ENCODE measurements at places on chromosomes 7 and 10. TPM values are rescaled to one million over a fixed set of nuclear protein-coding genes. Genes with fewer than 3 reads are reported as not detected.

The TFAM gene
- total RNA-seq = 28.3 TPM

The TDRD1 gene
- total RNA-seq = 0.14 TPM

DNA sequence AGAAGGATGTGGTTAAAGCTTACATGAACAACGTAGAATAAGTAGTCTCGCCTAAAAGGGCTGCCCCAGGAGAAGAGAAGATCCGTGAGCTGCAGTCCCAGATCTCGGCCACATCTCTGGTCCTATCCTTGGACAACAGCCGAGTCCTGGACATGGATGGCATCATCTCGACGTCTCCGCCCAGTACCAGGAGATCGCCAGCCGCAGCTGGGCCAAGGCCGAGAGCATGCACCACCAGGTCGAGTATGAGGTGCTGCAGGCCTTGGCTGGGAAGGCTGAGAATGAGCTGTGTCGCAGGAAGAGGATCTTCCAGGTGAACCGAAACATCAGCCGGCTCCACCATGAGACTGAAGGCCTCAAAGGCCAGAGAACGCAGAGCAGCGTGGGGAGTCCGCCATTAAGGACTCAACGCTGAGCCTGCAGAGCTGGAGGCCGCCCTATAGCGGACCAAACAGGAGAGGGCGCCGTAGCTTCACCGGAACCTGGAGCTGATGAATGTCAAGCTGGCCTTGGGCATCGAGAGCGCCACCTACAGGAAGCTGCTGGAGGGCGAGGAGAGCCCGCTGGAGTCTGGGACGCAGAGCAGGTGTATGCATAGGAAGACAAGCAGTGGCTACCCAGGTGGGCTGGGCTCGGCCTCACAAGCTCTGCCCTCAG lies 22.2 kb downstream of the LIPK start:
- peak; percentile 68 for DNase-seq

DNA sequence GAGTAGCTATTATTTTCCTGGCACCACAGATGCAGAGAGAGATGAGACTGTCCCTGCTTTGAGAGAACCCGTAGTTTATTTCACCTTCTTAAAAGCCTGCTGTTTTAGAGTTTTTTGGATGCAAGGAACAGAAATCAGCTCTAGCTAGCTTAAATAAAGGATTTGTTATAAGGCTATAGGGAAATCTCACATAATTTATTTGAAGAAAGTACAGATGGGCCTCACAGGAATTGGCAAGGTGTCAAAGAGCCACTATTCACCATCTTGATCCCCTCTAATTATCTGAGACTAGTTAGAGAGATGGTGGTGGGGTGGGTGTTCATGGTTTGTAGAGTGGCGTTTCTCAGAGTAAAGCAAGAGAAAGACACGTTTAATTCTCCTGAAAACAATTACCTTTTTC lies 7.3 kb downstream of the KMT2E start:
- no peak for DNase-seq

GRCh38 chr10:88390041-88390440 lies 193.1 kb downstream of the RNLS start:
- DNase-seq = no peak

The STEAP1B gene
- total RNA-seq = 2.5 TPM

DNA sequence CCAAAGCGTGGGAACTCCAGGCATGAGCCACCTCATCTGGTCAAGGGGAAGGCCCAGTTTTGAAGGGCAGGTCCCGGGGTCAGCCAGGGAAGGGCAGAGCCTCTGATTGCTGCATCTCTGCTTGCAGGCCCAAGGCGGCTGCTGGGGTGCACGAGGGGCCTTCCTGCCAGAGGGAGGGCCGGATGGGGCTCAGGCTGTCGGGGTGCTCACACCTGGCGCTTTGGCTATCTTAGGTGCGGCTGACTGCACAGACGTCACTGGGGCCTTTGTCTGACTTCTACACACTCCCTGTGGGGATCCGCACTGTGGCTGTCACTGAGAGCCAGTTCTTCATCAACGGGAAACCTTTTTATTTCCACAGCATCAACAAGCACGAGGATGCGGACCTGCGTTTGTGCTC lies 68.7 kb downstream of the ZNF727 start:
- DNase-seq = no peak

DNA sequence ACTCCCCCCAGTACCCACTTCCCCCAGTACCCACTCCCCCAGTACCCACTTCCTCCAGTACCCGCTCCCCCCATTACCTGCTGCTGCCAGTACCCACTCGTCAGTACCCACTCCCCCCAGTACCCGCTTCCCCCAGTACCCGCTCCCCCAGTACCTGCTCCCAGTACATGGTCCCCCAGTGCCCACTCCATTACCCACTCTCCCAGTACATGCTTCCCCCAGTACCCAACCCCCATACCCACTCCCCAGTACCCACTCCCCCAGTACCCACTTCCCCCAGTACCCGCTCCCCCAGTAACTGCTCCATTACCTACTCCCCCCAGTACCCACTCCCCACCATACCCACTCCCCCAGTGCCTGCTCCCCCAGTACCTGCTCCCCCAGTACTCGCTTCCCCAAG lies 550.6 kb downstream of the DNAJB6 start:
- DNase-seq = no peak

DNA sequence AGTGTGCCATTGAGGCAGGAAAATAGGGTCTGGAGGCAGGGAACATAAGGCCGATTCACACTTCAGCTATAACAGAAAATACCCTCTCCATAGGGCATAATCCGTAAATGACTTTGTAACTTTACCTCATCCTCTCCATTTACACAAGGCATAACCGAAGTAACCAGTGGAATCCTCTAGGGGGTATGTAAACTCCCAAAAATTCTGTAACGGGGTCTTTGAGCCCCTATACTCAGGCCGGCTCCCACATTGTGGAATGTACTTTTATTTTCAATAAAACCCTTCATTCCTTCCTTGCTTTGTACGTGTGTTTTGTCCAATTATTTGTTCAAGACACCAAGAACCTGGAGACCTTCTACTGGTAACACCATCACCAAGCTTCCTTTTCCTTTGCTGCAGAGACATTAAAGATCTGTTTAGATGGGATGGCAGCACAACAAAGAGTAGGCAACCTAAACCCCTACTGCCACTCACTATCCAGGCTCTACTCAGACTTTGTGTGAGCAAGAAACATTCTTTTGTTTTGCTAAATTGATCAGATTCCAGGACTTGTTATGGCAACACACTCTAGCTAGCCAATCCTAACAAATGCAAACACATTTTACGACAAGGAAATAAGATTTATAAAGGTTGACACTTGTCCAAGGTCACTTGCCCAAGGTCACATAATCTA lies 99.3 kb downstream of the DGKI start:
- no peak for DNase-seq

DNA sequence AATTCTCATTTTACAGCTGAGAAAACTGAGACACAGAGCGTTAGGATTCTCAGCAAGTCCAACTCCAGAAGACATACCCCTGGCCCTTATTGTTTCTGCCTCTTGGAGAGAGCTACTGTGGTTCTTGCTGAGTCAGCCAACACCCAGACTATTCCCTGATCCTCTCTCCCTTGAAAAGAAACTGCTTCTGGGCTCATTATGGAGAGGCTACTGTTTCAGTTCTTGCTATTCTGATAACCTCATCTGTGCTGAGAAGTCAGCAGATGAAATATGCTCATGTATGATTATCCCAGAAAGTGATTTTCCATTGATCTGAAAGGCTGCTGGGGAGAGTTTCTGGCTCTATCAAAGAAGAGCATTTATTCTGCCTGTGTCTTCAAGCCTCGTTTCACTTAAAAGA lies 455.6 kb upstream of the COBL start:
- no peak for DNase-seq

The HOXA1 gene
- 0.75 TPM for total RNA-seq

DNA sequence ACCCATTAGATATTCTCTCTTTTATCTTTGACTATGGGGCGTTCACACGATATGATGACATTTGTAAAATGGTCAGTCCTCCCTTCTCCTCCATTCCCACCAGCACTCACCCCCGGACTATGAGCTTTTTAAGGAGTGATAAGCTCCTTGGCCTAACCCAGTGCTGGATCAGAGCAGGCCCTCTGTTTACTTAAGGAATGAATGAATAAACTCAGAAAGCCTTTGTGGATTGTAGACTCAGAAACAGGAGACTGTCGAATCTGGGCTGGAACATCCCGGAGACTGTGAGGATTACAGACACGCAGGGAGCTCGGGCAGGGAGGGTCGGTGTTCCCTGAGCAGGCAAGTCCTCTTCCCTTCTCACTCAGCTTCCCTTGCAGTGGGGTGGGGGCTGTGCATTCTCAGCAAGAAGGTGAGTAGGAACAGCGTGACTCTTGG lies 6.8 kb upstream of the ZCCHC24 start:
- DNase-seq = no peak

The MBL2 gene
- not detected for total RNA-seq

DNA sequence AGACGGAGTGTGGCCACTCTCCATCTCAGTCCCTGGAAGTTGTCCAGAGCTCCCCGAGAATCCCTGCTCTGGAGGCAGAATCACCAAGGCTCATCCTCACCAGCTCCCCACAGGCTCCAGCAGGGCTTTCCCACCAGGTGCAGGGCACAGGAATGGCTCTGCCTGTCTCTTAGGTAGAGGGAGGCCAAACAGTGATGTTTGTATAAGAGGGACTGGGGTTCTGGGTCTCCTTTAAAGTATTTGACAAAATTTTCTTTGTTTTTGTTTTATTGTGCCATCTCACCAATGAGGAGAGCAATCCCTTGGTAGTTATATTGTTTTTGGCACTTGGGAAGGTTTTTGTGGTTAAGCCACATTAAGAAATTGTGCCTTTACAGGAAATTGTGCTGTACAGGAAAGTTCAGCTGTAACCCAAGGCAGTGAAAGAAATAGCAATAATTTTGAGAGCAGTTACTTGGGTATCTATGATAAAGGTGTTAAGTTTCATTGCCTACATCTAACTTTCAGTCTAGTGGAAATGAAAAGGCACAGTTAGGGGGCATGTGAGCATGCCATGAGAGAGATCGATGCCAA lies 219.3 kb upstream of the PRSS58 start:
- DNase-seq = no peak

DNA sequence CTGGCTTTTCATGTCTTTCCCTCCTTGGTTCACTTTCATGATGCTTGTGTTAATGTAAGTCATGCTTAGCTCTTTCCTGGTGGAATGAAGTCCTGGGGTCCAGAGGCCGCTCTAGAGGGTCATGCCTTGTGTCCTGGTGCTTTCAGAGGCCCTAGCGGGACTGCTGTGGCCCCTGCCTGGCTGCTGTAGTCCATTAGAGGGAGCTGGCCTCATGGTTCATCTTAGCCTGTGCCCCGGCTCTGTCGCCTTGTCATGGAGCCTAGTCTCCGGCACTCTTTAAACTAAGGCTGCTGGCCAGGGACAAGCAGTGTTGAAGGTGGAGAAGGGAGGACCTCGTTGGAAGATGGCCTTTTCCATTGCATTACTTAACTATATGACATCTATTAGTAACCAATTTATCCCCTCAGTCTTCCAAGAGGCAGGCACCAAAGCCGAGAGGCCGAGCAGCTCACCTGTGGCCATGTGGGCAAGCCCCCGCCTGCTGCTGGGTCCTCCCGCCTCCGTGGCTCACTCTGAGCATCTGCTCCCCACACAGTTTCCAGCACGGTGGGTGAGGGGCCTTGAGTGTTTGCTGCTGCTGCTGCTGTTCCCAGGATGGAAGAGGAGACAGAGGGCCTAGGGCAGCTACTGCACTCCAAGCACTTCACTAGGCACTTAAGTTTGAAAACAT lies 5.0 kb upstream of the NDUFB2 start:
- no peak for DNase-seq

DNA sequence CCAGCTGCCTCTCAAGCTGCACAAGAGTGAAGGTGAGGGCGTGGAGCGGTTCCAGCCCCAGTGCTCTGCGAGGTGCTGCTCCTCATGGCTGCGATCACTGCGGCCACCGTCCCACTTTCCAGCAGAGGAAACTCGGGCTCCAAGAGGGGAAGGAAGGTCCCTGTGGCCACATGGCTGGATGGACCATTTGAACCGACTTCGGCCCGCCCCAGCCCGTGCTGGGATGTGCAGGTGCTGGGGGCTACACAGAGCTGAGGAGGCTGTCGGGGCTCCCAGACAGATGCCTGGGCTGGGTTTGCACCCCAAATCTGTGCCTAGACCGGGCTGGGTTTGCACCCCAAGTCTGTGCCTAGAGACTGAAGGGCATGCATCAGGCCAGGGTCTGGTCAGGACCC lies 186.6 kb downstream of the DNAJB6 start:
- DNase-seq = peak; percentile 54

DNA sequence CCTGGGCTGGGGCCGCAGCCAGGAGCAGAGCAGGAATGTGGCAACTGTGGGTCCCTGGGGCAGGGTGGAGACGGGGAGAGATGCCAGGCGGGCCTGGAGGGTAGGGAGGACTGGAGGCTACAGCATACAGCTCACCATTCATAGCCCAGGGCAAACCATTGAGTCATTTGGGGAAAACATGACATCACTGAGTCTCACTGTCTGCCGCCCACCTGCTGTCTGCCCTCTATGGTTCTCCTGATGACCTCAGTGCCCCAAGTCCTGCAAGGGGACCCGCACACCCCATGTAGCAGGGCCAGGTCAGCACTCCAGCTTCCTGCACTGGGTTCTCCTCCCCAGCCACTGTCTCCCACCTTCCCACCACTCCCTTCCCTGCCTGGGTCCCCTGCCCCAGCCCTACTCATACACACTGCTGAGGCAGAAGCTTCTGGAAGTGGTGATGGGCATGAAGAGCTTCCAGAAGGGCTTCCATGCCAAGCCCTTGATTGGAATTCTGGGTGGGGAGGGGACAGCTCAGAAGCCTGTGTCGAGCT lies 10.4 kb downstream of the CHST3 start:
- no peak for DNase-seq

- no peak for DNase-seq
These were observed 234.3 kb upstream of the IGFBP3 start for GRCh38 chr7:46155367-46155766.

DNA sequence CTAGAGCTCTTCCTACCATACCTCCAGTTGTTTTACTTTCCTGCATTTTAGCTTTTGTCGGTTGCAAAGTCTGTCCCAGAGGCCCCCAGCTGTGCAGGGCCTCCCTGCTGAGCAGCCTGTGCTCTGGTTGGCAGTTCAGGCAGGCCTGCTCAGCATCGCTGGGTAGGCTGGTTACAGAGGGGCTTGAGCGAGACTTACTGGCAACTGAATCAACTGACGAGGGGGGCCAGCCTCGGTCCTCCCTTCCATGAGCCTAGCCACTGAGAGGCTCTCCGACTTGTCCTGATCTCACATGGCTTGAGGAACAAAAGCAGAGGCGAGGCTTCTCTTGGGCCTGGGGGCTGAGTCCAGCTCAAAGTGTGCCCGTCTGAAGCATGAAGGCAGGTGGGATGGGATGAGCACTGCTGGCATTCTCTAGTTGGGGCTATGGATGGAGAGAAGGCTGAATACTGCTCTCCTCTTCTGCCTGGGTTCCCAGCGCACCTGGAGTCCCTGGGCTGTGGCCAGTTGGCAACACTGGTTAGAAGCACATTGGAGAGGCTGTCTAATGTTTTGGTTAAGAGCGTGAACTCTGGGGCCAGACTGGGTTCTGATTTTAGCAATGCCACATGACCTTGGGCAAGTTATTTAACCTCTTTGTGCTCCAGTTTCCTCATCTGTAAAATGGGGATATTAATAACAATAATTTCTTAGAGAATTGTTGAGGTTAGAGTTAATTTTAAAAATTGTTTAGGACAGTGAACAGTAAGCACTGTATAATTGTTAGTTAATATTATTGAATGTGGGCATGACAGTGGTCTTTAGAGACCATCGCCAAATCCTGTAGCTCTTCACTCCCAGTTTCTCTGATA lies 6.9 kb upstream of the SFRP5 start:
- no peak for DNase-seq

GRCh38 chr10:71998840-71999194 lies 34.6 kb downstream of the CHST3 start:
- no peak for DNase-seq
